Cerebellum (tissue), 4 donors: ENCODE measurements at places on chromosomes 2 and 18. TPM values are rescaled to one million over a fixed set of nuclear protein-coding genes. Genes with fewer than 3 reads are reported as not detected.

The TTC21B gene
- total RNA-seq, result 73.6 TPM

The CTAGE1 gene
- total RNA-seq, result not detected

The DNAJC5G gene
- total RNA-seq, result 1.3 TPM

The SULT1C4 gene
- 20.7 TPM for total RNA-seq

The RSAD2 gene
- total RNA-seq, result 1.5 TPM
